Activated B cell treated with CpG ODN at 0.5 μM for 24 hours (primary cell): ENCODE measurements at places on chromosomes 1 and 21.

GRCh38 chr1:47675047-47675675 is 237.3 kb downstream of the FOXD2 start:
- no peak overlapping the region for H3K4me3 ChIP-seq
- H3K27ac ChIP-seq: no peak overlapping the region
- H3K4me1 ChIP-seq: no peaks in the 10 kb centered on the region
- no peaks in the 10 kb centered on the region for H3K36me3 ChIP-seq

DNA sequence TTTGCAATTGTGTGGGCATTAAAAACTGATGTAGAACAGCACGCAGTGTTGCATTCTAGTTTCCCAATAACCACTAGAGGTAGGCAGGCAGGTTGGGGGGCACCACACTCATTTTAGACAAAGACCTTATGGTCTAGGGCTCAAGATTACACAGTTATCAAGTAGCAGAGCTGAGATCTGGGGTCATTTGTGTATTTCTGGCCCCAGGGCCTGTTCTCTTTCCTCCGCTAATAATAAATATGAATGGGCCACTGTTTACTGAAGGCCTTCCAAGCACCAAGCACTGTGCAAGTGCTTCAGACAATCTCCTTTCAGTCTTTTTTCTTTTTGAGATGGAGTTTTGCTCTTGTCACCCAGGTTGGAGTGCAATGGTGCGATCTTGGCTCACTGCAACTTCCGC is 23.9 kb downstream of the LDLRAD2 start:
- no peak overlapping the region for H3K27ac ChIP-seq
- no peak for DNase-seq
- no peak overlapping the region for H3K4me3 ChIP-seq
- H3K36me3 ChIP-seq: peaks cover 29% of the 10 kb centered on the region
- no peaks in the 10 kb centered on the region for H3K4me1 ChIP-seq

DNA sequence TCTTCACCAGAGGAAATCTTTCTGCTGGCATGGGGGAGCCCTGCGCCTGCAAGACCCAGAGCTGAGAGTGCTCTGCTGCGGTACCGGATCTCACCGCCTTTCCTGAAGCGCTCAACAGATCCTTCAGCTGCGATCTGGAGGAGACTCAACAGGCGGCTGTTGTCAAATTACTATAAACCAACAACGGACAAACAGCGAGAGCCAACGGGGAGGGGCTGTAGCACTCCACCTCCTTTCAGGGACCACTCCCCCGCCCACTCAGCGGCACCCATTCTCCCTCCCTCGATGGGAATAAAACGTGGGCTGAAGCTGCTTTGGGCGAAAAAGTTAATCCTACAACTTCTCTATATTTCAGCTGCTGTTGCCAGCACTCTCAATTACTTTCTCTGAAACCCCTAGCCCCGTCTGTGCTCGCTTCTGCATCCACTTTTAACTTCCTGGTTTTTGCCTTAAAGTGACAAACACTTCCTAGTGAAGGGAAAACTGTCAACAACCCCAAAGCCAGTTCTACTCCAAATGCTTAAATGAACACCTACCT is at the start of gene FMO5:
TSS of gene FMO5 (minus strand) at position 147 of the 538 bp plus-strand sequence. CDS start 310 bp downstream, outside the sequence.
- no peaks in the 10 kb centered on the region for H3K36me3 ChIP-seq
- no peaks in the 10 kb centered on the region for H3K27me3 ChIP-seq
- H3K4me3 ChIP-seq: peak within 1 kb of the TSS; percentile 88
- H3K27ac ChIP-seq: peak within 1 kb of the TSS; percentile 85
- peak; percentile 43 for DNase-seq

GRCh38 chr1:21867451-21867996 is 55.5 kb downstream of the LDLRAD2 start:
- H3K4me3 ChIP-seq: no peak overlapping the region
- H3K27me3 ChIP-seq: no peaks in the 10 kb centered on the region
- no peak for DNase-seq
- H3K4me1 ChIP-seq: peaks cover 21% of the 10 kb centered on the region
